ENCODE measurements at places on chromosomes 2 and 18.
A peak's percentile ranks its signal among the peaks of the same experiment; 100 is the strongest.

- DNase-seq, result no peak
These were observed 13.2 kb downstream of the MAP4K4 start for GRCh38 chr2:101710471-101711318.

- DNase-seq, result no peak
These were observed 87.1 kb upstream of the MCFD2 start for GRCh38 chr2:47002480-47003381.

- DNase-seq, result no peak
These were observed 39.0 kb downstream of the SLC66A2 start for GRCh38 chr18:79912409-79912991.

- DNase-seq, result no peak
These were observed 33.0 kb downstream of the RAB1A start for GRCh38 chr2:65096948-65097347.

DNA sequence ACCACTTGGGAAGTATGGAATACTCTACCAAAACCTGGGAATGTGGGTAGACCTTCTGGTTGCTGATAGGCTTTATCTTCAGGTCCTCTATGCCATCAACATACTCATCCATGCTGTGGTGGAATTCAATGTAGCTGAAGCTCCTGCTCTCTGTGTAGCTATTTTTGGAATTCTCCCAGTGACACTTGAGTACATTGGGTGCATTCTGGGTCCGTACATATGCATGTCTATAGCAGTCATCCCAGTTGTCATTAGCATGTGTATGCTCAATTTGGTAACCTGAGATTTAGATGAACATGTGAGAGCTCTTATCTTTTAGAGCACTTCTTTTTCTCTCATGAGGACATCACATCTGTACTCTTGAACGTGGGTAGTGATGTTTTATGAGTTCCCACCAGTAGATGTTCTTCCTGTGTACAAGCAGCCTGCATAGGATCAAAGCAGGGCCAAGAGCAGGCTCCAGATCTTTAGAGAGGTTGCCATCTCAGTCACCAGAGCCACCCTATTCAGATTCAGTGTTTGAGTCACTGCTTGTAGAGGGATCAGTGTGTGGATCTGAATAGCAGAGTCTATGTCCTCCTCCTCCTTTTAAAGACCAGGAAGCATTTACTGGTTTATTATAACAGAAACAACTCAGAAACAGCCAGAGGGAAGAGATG lies 65.9 kb downstream of the MGAT5 start:
- peak; percentile 34 for DNase-seq

- DNase-seq, result no peak
These were observed 224.8 kb upstream of the FN1 start for GRCh38 chr2:215660687-215661086.

DNA sequence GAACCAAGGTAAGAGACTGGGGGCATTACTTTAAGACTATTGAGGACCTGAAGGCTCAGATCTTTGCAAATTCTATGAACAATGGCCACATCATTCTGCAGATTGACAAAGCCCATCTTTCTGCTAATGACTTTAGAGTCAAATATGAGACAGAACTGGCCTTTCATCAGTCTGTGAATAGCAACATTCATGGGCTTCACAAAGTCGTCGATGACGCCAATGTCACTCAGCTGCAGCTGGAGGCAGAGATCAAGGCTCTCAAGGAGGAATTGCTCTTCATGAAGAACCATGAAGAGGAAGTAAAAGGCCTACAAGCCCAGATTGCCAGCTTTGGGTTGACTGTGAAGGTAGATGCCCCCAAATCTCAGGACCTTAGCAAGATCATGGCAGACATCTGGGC lies 43.8 kb upstream of the SLC4A10 start:
- no peak for DNase-seq

GRCh38 chr2:45567288-45567963 lies 43.6 kb downstream of the SRBD1 start:
- peak; percentile 6 for DNase-seq

- DNase-seq, result no peak
These were observed 42.3 kb downstream of the RPRD1A start for GRCh38 chr18:36025025-36025424.

- DNase-seq, result no peak
These were observed 555.5 kb upstream of the TNP1 start for GRCh38 chr2:217415316-217415715.

DNA sequence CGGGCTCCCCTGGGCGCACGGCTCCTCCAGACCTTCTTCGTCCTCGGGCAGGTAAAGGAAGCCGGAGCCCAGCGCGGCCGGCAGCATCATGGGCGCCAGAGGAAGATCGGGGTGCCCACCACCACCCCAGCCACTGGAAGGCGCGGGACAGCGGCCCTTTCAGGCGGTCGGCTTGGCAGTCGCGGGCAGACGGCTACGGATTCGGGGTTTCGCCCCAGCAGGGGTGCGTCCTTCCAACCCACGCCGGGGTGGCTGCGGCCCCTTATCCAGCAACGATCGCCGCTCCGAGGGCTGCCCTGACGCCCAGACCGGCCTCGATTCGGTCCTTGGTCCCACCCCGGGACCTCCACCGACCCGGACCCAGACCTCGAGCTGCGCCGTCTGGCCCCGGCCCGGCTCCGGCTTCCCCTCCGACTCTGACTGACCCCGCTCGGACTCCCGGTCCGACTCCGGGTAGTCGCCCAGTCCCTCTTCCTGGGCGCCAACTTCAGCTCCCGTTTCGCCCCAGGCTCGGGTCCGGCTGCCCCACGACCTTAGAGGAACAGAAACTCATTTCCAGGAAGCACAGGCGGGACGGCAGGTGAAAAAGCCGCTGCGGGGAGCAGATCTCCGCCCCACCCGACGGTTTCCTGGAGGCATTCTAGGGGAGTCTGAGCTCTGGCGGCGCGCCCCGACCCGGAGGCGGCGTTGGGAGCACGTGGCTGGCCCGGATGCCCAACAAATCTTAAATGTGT lies 30.2 kb upstream of the SSB start:
- DNase-seq, result peak; percentile 26

GRCh38 chr2:37388074-37388473 lies 43.6 kb downstream of the QPCT start:
- DNase-seq, result no peak

- DNase-seq, result no peak
These were observed 489.1 kb downstream of the ZEB2 start for GRCh38 chr2:144030791-144031190.

DNA sequence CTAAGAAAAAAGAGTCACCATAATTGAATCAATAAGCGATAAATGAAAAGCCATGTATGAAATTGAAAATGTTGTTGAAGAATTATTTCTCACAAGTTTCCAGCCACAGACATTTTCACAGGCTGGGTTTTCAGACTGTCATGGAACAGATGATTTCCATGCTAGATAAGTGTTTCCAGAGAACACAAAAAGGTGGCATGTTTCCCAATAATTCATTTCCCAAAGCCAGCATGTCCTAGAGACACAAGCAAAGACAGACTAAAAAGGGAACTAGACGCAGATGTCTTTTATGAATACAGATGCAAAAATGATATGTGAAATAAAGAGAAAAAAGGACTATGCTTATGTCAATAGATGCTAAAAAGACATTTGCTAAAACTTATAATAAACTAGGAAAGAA lies 255.1 kb downstream of the EIPR1 start:
- no peak for DNase-seq

GRCh38 chr2:66439812-66440542 lies 5.1 kb downstream of the MEIS1 start:
- DNase-seq, result no peak

- DNase-seq, result no peak
These were observed 29.3 kb downstream of the DNER start for GRCh38 chr2:229684942-229685562.

DNA sequence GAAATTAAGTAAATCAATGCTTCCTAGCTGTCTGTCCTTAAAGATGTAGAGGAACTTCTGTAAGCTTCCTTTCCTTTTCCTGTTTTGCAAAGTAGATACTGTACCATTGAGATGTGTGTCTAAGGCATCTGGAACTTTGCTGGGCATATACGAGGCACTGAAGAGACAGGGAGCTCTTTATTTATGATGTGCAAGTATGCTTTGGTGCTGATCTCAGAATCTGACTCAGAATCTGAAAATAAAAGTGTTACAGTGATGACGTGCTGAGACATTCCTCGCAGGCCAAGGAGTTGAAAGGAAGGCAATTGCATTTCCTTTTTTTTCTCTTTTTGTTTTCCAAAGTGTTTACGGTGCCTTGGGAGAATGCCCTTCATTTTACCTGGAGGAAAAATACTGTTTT lies 230.9 kb upstream of the RGPD4 start:
- no peak for DNase-seq

- peak; percentile 67 for DNase-seq
These were observed 20.5 kb downstream of the CYP27A1 start for GRCh38 chr2:218802386-218802994.

- no peak for DNase-seq
These were observed 104.5 kb downstream of the MEIS1 start for GRCh38 chr2:66539452-66539851.

GRCh38 chr2:234978466-234979203 lies 26.8 kb downstream of the SH3BP4 start:
- no peak for DNase-seq

GRCh38 chr2:104848526-104848925 lies 5.4 kb upstream of the POU3F3 start:
- DNase-seq, result no peak

DNA sequence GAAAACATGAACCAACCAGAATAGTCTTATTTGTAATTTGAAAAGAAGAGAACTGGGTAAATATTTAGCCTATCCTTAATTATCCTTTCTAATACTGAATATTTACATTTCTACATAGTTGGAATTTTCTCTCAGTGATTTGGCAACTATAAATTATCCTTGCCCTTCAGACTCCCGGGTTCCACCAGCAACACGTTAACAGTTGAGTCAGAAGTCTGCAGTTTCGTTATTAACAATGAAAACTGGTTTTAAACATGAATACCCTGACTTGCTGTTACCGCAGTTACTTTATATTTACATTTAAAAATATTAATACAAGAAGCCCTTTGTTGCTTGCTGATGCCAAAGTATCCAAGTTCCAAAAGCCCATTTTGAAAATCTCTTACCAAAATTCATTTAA lies 673.0 kb downstream of the ARHGAP15 start:
- peak; percentile 62 for DNase-seq

- DNase-seq, result no peak
These were observed 1.2 kb upstream of the HAAO start for GRCh38 chr2:42793334-42794270.
